ENCODE measurements at places on chromosomes 16 and 17.

DNA sequence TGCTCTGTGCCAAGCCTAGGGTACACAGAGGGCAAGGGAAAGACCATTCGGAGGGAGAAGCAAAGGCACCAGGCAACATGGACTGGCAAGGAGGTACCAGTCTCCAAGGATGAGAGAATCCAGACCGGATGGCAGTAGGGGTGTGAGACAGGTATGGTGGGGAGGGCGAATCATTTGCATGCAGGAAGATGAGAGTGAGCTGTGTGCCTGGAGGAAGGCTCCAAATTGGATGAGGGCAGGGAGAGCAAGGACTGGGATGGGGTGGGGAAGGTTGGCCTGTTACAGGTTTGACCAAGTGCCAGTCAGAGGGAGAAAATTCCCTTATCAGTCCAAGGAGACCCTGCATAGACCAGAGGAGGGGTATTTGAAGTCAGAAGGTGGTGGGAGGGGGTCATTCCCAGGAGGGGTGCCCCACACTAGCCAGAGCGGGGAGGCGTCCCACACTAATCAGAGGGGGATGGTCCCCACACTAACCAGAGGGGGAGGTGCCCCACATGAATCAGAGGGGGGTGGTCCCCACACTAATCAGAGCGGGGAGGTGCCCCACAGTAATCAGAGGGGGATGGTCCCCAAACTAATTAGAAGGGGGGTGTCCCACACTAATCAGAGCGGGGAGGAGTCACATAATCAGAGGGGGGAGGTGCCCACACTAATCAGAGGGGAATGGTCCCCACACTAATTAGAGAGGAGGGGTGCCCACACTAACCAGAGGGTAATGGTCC, 737 bp downstream of the CANT1 start:
- DNase-seq = no peak

DNA sequence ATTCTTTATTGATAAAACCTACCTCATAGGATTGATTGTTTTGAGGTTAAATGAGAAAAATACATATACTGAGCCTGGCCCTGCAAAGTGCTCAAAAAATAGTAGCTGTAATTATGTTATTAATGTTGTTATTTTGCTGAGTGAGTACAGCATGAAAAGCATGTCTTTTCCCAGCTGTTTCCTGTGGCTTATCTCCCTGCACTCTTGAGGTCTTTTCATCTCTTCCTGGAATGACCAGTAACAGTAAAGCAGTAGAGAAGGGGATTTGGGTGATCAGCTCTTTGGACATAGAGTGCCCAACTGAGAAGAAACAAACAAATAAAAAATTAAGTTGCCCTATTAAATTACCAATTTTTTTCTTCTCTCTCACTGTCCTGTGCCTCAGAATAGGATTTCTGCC, 53.7 kb downstream of the NFAT5 start:
- no peak for DNase-seq

- DNase-seq = no peak
Measured at GRCh38 chr16:86138121-86139085, 239.4 kb downstream of the IRF8 start.

DNA sequence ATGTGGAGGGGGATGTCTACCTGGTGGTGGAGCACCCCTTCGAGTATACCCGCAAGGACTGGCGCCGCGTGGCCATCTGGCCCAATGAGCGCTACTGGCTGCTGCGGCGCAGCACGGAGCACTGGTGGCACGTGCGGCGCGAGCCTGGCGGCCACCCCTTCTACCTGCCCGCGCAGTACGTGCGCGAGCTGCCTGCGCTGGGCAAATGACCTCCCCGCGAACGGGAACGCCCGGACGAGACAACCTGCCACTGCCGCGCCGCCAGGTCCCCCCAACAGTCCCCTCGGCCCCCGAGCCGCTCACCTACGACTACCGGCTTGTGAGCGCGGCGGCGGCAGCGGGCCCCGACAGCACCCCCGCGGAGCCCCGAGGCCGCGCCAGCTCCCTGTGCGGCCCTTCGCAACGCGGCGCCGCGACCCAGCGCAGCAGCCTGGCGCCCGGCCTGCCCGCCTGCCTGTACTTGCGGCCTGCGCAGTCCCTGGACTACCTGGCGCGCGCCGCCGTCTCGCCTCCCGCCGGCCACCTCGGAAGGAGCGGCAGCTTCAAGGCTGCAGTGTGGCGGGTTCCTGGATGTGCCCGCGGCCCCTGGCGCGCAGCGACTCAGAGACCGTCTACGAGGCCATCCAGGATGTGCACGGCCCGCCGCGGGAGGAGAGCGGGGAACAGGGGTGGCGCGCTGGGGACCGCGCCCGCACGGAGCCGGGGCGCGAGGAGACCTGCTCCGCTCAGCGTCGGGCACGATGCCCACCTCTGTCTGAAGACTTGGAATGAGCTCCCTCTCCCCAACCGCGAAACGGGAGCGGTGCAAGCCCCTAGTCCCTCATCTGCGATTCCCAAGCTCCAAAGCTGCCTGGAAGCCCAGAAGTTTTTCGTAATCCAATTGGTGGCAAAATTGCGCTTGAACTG, 48.7 kb upstream of the AMZ2 start:
- no peak for DNase-seq

DNA sequence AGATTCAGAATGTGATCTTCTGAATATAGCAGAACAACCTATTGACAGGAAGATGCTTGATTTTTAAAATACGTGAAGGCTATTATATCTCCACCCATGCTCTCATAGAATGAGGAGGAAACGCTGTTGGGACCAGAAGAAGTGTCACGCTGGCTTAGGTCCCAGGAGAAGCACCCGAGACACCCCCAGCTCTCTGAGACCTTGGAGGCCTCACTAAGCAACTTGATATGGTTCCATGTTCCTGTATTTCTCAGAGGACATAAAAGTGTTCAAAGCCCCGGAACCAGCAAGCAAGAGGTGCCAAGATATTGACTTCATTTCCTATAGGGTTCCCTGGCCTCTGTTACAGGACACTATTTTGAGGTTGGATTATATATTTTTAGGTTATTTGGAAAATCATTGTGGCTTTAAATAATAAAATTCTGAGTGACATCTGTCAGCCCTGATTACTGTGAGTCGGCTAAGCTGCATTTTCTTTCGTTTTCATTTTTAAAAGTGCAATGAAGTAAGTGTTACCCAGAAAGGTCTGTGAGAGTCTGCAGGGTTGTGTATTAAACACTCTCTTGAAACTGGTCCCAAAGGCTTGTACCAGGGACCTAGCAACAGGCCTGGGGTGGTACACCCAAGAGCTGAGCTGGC, 400.0 kb downstream of the SOX9 start:
- no peak for DNase-seq

GRCh38 chr17:33371377-33371776, 78.3 kb upstream of the ASIC2 start:
- no peak for DNase-seq

DNA sequence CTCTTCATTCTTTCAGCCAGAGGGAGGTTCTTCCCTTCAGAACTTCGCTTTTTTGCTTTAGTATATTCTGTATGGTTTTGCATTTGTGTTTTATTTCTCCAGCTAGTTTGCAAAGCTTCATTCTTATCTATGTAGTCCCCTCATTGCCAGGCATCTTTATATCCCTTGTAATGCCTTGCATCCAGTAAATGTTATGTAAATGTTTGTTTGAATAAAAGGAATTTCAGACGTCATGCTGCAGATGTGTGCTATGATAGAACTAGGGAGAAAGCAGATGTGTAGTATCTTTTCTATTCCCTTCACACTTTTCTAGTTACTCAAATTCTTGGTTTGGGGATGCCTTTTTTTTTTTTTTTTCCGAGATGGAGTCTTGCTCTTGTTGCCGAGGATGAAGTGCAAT, 62.6 kb upstream of the RASL10B start:
- DNase-seq = no peak

DNA sequence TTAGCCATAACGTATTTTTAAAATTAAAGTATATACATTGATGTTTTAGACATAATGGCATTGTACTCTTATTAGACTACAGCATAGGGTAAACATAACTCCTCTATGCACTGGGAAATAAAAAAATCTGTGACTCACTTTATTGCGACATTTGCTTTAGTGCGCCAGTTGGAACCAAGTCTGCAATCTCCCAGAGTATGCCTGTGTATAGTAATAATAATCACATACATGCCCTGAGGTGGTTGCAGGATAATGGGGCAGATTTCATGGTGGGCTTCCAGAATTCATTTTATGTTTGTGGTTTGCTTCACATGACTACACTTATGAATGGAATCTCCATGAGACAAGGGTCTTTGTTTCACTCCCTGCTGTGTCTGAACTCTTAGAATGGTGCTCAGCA, 66.9 kb upstream of the N4BP1 start:
- DNase-seq = no peak

DNA sequence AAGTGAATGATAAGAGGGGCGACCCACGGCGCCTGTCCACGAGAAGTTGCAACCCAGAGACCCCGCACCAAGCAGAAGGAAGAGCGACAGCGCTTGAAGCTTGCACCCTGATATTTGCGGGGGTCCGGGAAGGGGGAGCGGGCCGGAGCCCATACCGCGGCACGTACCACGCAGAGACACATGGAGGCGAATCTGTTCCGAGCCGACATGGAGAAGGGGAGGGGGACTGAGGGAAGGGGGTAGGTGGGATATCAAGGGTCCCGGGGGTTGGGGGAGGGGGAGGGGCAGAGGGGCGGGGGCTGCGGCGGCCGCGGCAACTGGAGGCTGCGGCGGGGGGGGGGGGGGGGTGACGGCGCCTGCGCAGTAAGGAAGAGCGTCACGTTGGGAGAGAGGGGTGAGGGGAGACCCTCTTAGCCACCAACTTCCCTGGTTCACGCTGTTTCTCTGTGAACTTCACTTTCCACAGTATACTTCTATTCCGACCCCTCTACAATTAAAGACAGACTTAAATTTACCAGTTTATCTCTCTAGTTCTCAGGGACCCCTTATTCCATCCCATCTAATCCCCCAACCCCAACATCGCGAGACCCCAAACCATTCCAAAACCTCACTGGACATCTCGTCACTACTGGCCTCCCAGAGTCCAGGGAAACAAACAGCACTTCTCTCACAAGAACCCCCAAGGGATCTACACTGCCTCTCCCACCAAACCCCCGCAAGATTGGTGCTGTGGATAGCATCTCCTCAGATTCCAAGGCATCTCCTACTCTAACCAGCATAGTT, 8.0 kb downstream of the DLG4 start:
- DNase-seq = no peak

DNA sequence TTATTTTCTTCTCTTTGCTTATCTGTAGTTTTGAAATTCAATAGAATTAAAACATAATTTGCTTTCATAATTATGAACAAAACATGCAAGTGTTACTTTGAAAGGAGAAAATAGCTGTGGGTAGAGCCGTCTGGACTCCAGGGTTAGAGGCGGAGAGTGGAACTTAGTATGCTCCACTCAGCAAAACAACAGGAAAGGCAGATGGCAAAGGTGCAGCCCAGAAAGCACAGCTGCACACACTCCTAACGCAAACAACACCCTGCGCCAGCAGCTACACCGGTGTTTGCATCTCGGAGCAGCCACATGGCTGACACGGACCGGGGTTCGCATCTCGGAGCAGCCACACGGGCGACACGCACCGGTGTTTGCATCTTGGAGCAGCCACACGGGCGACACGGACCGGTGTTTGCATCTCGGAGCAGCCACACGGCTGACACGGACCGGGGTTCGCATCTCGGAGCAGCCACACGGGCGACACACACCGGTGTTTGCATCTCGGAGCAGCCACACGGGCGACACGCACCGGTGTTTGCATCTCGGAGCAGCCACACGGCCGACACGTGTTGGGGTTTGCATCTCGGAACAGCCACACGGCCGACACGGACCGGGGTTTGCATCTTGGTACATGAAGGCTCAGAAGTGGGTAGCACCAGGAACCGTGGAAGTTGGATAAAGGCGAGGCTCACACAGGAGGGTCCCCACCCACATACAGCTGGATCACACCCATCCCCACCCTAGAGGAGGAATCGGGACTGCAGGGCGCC, 12.2 kb upstream of the CAPN15 start:
- no peak for DNase-seq
